HEK293T (cell line): ENCODE measurements at places on chromosomes 1 and 21.

DNA sequence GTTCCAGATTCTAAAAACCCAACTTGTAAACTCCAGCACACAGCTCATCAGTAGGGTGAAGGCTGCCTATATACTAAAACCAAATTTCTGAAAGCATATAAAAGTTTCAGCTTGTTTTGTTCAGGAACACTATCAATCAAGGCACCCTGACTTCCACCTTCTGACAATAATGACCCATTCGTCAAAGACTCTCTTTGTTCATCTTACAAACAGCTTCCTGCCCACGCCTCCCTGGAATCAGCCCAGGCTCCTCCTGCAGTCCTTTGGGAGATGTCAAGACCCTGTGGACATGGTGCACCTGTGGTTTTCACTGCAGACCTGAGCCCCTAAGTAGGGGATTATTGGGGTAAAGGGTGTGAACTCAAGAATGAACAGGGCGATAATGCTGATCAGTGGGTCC, 178.9 kb upstream of the CAMK1G start:
- DNase-seq = no peak

DNA sequence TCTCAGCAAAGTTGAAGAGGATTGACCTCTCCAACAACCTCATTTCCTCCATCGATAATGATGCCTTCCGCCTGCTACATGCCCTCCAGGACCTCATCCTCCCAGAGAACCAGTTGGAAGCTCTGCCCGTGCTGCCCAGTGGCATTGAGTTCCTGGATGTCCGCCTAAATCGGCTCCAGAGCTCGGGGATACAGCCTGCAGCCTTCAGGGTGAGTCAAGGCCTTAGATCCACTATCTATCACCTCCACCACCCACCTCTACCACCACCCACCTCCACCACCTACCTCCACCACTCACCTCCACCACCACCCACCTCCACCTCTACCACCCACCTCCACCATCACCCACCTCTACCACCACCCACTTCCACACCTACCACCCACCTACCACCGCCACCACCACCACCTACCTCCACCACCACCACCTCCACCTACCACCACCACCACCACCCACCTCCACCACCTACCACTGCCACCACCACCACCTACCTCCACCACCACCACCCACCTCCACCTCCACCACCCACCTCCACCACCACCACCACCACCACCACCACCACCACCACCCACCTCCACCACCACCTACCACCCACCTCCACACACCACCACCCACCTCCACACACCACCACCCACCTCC, 5.8 kb downstream of the OPTC start:
- DNase-seq = no peak

- no peak for DNase-seq
Measured at GRCh38 chr1:57839526-57839925, 415.7 kb upstream of the DAB1 start.

GRCh38 chr1:29673228-29673500, 436.8 kb downstream of the PTPRU start:
- no peak for DNase-seq

- DNase-seq = no peak
Measured at GRCh38 chr1:32701951-32702598, 495 bp downstream of the SYNC start.

DNA sequence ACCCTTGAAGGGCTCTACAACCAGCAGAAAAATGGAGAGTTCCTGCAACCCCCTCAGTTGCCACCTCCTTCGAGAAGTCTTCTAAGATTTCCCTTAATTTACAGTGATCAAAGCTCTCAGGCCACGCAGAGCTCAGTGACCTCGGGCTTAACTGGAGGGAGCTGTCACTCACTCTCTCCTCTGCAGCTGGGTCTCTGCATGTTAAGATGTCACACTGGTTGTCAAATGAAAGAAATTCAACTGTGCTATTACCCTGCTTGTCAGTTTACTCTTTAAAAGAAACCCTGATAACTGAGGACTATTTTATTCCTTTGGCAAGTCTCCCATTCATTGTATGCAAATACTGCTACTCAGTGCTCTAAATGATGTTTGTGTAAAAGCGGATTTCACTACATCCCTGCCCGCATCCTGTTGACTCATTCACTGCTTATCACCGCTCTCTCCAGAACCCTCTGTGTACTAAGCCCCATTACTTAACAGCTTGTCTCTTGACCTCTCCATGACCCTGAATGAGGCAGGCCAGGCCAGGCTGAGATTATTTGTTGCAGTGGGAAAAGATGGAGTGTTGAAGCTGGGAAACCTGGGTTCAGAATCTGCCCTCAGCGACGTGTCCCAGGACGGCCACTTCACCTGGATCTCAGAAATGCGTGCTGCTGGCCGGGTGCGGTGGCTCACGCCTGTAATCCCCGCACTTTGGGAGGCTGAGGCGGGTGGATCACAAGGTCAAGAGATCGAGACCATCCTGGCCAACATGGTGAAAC, 13.7 kb downstream of the DHRS3 start:
- no peak for DNase-seq

GRCh38 chr1:76198452-76198851, 123.9 kb downstream of the ST6GALNAC3 start:
- DNase-seq = no peak

DNA sequence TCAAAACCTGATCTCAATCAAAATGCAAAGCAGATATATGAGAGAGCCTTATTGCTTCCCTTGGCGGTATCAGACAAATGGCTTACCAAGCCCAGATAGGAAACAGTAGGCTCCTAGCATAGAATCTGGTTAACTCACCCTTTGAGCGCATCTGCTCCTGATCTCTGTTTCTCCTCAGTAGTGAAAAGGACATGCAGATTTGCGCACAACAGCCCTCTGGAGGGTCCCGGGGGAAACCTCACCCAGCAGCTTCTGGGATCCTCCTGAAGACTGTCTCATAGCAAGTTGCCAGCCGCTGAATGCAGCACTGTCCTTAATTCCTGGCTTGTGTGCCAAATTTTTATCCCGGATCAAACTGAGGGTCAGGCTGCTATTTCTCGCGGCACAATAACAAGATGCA, 192.2 kb downstream of the FASLG start:
- no peak for DNase-seq

GRCh38 chr1:177585302-177586220, 384.3 kb downstream of the SEC16B start:
- DNase-seq = no peak

DNA sequence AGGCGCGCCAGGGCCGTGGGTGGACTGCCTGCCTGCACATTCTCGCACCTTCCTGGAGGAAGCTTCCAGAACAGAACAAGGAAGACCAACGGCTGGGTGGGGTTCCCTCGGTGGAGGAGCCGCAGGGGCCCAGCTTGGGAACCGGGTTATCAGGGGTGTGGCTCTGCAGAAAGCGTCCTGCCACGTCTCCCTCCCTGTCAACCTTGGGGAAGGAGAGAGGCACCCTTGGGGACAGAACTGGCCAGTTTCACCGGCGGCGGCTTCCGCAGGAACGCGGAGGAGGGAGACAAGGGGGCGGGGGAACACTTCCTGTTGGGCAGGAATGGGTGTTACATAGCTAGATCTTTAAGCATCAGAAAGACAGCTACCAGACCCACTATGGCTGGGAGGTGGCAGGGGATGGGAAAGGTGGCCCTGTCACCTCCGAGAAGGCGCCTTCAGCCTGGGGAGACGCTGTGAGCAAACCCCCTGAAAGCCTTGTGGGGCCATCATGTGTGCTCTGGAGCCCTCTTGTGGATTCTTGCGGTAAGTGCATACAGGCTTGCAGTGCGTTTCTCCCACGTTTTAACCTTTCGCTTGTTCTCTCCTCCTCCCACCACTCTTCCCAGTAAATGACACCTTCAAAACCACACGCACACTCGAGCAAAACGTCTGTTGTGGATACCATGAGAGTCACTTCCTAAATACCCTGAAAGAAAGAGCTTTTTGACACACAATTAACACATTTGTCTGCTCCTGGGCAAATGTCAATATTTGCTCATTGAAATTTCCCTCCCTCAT, 3.8 kb upstream of the PLEKHA6 start:
- peak; percentile 85 for DNase-seq

- no peak for DNase-seq
Measured at GRCh38 chr1:225848030-225848955, 33.9 kb downstream of the TMEM63A start.

- DNase-seq = no peak
Measured at GRCh38 chr1:18058206-18058921, 49.2 kb upstream of the IGSF21 start.

- no peak for DNase-seq
Measured at GRCh38 chr21:27447843-27448242, 481.0 kb upstream of the ADAMTS5 start.

DNA sequence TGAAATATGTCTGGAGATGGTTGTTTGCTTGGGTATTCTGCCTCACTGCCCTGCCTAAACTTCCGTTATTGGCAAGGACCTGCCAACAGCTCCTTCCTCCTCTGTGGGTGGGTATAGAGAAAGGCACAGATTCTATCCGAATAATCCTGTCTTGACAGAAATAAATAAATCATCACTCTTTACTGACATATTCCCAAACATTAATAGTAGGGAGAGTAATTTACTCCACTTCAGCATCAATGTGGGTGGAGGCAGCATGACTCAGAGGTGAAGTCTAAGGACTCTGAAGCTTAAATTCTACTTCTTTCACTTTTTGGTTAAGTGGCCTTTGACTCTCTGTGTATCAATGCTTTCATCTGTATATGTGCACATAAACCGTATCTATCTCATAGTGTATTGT, 2.9 kb downstream of the CD84 start:
- no peak for DNase-seq

DNA sequence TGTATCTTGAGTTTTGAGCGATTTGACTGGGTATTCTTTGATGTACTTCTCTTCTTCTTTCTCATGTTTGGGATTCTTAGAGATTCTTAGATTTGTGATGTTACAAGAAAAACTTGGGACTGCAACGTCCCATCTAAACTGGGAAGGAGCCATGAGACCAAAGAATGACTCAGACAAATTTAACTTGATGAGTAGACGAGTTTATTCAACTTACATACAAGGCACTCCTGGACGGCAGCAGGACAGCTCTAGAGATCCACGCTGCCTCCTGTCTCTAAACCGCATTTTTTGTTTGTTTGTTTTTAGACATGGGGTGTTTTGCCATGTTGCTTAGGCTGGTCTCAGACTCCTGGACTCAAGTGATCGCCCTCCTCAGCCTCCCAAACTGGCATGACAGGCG, 137.1 kb downstream of the PIK3R3 start:
- DNase-seq = no peak

GRCh38 chr1:227734546-227734855, 601 bp downstream of the JMJD4 start:
- DNase-seq = no peak

DNA sequence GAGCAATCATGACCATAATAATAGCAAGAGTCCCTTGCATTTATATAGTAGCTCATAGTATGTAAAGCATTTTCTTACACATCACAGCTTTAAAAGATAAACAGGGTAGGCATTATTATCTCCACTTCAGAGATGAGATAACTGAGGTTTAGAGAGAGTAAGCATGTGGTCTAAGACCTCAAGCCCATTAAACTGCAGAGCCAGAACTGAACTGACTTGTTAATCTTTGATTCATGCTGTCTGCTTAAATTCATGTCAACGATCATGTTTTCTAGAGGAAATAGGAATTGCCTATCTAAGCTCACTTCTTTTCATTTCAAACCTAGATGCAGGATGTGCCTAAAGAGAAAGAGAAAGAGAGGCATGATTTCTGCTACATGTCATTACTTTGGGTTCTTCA, 524.8 kb downstream of the PTPRC start:
- DNase-seq = no peak

DNA sequence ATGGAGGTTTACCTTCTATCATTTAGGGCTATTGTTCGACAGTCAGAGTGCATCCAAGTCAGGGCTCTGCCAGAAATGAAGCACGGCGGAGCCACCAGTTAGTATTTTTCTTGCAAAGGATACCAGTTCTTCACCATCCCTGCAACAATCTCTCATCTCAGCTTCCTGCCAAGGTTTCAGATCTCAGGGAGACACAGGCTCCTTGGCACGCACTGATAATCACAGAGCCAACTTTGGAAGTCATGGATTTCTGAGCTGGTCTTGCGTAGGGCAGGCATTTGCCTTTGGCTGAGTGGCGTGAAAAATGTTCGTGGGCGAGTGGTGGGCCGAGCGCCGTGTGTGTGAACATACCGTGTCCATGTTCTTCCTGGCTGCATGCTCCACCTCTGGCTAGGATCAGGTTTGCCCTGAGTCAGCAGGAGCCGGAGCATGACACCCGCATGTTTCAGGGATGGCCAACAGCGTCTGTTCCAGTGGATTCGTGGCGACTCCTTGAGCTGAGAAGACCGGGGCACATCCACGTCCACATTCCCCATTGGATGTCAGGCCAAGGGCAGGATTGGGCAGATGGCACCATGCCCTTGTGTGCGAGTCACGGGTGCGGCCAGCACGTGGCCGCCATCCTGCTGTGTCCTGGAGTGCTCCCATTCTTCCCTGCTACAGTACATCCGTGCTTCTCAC, 118.5 kb upstream of the C1orf174 start:
- no peak for DNase-seq

DNA sequence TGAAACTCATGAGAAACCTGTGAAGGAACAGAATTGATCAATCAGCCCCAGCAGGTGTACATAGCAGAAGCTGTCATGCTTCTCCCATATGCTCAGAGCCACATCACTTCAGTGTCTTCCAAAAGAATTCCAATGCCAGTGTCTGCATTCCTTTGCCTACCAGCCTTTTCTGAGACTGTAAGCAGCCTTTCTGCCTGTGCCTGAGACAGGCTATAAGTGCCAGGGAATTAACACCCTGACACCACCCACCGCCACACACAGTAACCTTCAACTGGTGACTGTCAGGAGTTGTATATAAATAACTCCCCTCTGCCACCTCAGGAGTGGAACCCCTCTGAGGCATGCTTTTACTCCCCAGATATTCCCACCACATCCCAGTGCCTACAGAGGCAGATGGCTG, 38.1 kb upstream of the SLAMF9 start:
- no peak for DNase-seq

DNA sequence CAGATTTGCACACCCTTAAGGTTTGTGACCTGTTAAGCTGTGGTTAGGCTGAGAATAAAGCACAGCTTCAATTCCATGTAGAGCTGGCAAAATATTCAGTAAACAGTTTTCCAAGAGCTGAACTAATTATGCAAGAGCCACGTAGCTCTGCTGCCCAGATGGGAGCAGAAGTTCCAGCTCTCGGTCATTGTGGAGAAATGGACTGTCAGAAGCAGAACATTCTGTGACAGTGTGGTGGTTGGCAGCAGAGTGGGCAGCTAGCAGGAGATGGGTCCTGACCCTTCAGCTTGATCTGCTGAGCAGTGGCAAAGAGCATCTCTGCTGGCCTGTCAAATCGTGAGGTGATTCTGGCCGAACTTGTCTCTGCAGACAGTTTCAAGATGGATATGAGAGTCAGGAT, 23.2 kb downstream of the RHOU start:
- DNase-seq = no peak

DNA sequence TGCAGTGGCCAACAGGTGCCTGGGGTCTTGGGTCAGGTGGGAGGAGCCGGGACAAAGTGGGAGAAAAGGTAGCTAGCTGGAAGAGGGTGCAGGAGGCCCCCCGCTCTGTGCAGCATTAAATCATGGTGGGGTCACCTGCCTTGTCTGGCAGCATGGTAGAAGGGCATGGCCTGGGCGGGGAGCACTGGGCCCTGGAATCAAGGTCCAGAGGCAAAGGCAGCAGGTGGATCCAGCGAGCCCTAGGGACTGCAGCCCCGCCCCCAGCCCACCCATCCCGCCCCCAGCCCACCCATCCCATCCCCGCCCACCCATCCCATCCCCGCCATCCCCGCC, 16.7 kb upstream of the TTLL10 start:
- DNase-seq = no peak
